Large intestine (tissue), 12 donors: ENCODE measurements at places on chromosomes 6 and 20. TPM values are rescaled to one million over a fixed set of nuclear protein-coding genes. Genes with fewer than 3 reads are reported as not detected.

The ASIP gene
- 0.27 TPM for polyA plus RNA-seq

The DACT2 gene
- polyA plus RNA-seq: 6.4 TPM

The CDH4 gene
- 1.7 TPM for polyA plus RNA-seq

The MICB gene
- 0.73 TPM for polyA plus RNA-seq

The SIRPB2 gene
- polyA plus RNA-seq: 1.4 TPM

GRCh38 chr6:39892490-39893129 is 41.7 kb downstream of the MOCS1 start:
- peaks cover 3% of the 10 kb centered on the region for H3K36me3 ChIP-seq
- no peak overlapping the region for H3K27ac ChIP-seq
- DNase-seq: peak; percentile 36
- peaks cover 3% of the 10 kb centered on the region for H3K4me1 ChIP-seq
- H3K4me3 ChIP-seq: no peak overlapping the region
- H3K27me3 ChIP-seq: no peaks in the 10 kb centered on the region

- no peak overlapping the region for H3K4me3 ChIP-seq
- no peak overlapping the region for H3K27ac ChIP-seq
- no peak for DNase-seq
- no peaks in the 10 kb centered on the region for H3K27me3 ChIP-seq
- no peaks in the 10 kb centered on the region for H3K4me1 ChIP-seq
These were observed 31.7 kb upstream of the CST1 start for GRCh38 chr20:23782366-23782983.

- H3K4me1 ChIP-seq: no peaks in the 10 kb centered on the region
- no peak for DNase-seq
- no peaks in the 10 kb centered on the region for H3K36me3 ChIP-seq
These were observed 16.4 kb downstream of the FRMD1 start for GRCh38 chr6:168062346-168063289.

GRCh38 chr20:33649201-33649681 is 12.9 kb upstream of the C20orf144 start:
- DNase-seq: no peak
- peaks cover 35% of the 10 kb centered on the region for H3K36me3 ChIP-seq
- no peak overlapping the region for H3K27ac ChIP-seq
- H3K27me3 ChIP-seq: no peaks in the 10 kb centered on the region
- H3K4me3 ChIP-seq: no peak overlapping the region

DNA sequence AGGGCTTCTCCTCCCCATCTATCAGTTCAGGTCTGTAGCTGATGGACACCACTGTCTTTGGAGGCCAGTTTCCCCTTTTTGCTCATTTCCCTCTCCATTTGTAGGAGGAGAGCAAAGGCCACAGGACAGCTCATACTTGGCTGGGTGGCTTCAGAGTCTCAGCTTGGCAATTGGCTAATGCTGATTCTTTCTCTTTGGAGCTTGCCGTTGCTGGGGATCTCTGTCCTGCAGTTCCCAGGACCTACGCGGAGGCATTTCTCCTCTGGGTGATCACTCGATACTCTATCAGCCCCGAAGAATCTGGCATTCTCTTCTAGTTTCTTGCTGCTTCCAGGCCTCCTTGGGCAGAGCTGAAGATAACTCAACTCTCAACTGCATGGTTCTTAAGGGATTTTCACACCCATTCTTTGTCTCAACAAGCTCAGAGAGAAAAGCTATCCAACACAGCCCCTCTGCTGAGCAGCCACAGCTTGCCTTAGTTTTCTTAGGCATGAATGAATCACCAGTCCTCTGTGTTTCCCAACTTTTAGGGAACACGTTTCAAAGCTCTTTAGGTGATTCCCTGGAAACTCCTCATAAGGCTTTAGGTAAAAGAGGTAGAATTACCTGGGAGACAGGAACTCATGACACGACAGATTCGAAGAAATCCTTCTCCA is 19.2 kb upstream of the SSR1 start:
- H3K27me3 ChIP-seq: no peaks in the 10 kb centered on the region
- H3K4me1 ChIP-seq: no peaks in the 10 kb centered on the region
- no peak for DNase-seq
- no peak overlapping the region for H3K27ac ChIP-seq
- H3K36me3 ChIP-seq: no peaks in the 10 kb centered on the region

GRCh38 chr6:79168695-79168980 is 65.8 kb downstream of the HMGN3 start:
- H3K27ac ChIP-seq: no peak overlapping the region
- H3K4me1 ChIP-seq: no peaks in the 10 kb centered on the region
- H3K4me3 ChIP-seq: no peak overlapping the region
- no peaks in the 10 kb centered on the region for H3K27me3 ChIP-seq
- H3K36me3 ChIP-seq: no peaks in the 10 kb centered on the region
- no peak for DNase-seq

- DNase-seq: no peak
- H3K36me3 ChIP-seq: no peaks in the 10 kb centered on the region
- H3K27me3 ChIP-seq: no peaks in the 10 kb centered on the region
- H3K27ac ChIP-seq: no peak overlapping the region
- H3K4me3 ChIP-seq: no peak overlapping the region
These were observed 48.3 kb downstream of the CARMIL1 start for GRCh38 chr6:25327432-25327831.

DNA sequence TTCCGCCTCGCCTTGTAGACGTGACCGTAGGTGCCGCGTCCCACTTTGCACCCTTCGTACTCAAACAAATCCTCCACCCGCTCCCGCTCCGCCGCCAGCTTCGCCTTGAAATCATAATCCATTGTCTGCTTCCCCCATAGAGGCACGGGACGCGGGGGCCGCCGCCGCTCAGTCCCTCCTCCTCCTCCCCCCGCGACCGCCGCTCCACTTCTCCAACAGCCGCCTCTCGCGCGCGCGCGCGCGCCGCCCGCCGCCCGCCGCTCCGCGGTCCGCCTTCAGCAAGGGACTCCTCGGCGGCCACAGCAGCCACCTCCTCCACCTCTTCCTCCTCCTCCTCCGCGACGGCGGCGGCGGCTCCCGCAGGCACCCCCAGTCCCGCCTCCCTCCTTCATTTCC is 256 bp downstream of the CDK19 start:
- no peak for DNase-seq
- peak overlapping the region; percentile 98 for H3K27ac ChIP-seq
- no peaks in the 10 kb centered on the region for H3K27me3 ChIP-seq
- H3K4me3 ChIP-seq: peak overlapping the region; percentile 93

GRCh38 chr20:22719167-22719591 is 134.8 kb upstream of the FOXA2 start:
- H3K27me3 ChIP-seq: no peaks in the 10 kb centered on the region
- no peaks in the 10 kb centered on the region for H3K4me1 ChIP-seq
- H3K36me3 ChIP-seq: no peaks in the 10 kb centered on the region

DNA sequence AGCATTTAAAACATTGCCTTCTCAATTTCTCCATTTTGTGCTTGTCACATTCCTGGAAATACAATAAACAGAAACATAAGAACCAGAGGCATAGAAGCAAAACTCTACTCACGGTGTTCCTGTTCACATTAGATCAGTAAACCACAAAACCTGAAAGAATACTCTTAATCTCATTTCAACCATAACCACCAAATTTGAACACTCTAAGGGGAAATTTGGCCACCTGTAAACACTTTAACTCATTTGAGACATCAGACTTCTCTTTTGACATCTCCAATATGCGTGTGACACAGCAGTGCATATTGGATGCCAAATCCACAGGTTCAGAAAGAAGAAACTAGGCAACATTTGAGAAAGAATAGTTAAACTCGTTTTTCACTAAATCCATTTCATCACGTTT is 153.8 kb upstream of the IRAK1BP1 start:
- H3K36me3 ChIP-seq: no peaks in the 10 kb centered on the region
- DNase-seq: no peak
- no peak overlapping the region for H3K4me3 ChIP-seq
- no peaks in the 10 kb centered on the region for H3K27me3 ChIP-seq
- H3K27ac ChIP-seq: no peak overlapping the region

GRCh38 chr6:15708231-15708630 is 45.4 kb upstream of the DTNBP1 start:
- H3K4me1 ChIP-seq: no peaks in the 10 kb centered on the region
- H3K27me3 ChIP-seq: no peaks in the 10 kb centered on the region
- no peak overlapping the region for H3K4me3 ChIP-seq
- no peak overlapping the region for H3K27ac ChIP-seq
- no peak for DNase-seq

DNA sequence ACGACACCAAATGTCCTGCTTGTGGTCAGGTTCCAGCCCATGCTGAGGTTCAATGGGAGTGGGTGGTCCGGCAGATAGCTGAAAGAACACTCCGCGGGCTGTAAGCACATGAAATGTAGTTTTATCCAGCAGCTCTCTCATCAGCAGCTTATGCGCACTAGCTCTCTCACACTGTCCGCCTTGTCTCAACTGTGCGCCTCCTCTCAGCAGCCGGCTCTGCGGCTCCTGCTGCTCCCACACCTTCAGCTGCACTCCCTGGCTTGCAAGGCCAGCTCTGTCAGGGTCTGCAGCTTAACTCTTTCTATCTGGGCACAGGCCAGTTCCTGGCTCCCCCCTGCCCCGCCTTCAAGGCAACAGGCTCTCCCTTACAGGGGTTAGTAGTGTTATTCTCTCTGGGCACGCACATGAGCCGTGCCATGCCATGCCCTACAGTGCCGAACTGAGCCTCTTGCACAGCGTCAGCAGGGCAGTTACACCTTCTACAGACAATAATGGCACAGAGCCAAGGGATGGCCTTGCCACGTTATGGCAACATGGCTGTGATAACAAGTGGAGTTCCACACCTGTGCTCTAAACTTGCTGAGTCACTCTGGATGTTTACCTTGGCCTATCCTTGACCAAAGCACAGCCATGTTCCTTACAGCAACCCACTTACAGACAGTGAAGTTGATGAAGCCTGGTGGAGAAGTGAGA is 84.0 kb upstream of the LRFN2 start:
- H3K4me3 ChIP-seq: no peak overlapping the region
- H3K4me1 ChIP-seq: no peaks in the 10 kb centered on the region
- peak; percentile 9 for DNase-seq

DNA sequence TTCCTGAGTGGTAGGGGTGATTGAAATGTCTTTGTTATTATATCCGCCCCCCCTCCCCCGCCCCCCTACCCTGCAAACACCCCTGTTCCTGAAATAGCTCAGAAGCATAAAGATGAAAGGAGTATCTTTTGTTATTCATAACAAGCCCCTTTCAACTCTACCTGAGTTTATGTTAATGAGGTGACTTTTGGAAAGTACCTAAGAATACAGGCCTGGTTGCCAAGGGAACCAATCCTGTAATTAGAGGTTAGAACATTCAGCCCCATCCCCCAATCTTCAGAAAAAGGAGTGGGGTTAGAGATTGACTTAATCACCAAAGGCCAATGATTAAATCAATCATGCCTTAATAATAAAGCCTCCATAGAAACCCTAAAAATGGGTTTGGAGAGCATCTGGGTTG is 979.2 kb upstream of the GJE1 start:
- H3K36me3 ChIP-seq: no peaks in the 10 kb centered on the region
- H3K27me3 ChIP-seq: no peaks in the 10 kb centered on the region

DNA sequence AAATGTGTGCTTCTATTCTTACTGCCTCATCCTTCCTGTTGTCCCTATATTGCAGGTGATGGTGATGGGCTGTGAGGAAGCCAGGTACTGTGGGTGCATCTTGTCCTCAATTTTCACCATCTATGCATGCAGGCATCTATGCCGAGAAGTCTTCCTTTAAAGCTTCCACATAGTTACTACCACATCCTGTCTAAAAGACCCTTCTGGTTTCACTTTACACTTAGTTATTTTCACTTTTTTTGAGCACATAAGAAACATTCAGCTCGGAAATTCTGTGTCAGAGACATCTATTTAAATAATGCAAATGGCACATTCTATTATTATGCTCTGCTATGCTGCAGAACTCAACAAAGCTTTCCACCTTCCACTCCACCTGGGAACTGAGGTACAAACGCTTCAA is 28.2 kb upstream of the FABP7 start:
- no peaks in the 10 kb centered on the region for H3K36me3 ChIP-seq
- H3K27me3 ChIP-seq: no peaks in the 10 kb centered on the region
- DNase-seq: no peak

GRCh38 chr20:32411955-32412706 is 54.0 kb downstream of the ASXL1 start:
- DNase-seq: no peak
- no peaks in the 10 kb centered on the region for H3K27me3 ChIP-seq
- no peaks in the 10 kb centered on the region for H3K4me1 ChIP-seq
- H3K27ac ChIP-seq: no peak overlapping the region
- H3K4me3 ChIP-seq: no peak overlapping the region

GRCh38 chr20:53550280-53551187 is 43.1 kb downstream of the ZNF217 start:
- H3K4me1 ChIP-seq: no peaks in the 10 kb centered on the region
- DNase-seq: no peak
- no peaks in the 10 kb centered on the region for H3K27me3 ChIP-seq
- H3K36me3 ChIP-seq: no peaks in the 10 kb centered on the region

DNA sequence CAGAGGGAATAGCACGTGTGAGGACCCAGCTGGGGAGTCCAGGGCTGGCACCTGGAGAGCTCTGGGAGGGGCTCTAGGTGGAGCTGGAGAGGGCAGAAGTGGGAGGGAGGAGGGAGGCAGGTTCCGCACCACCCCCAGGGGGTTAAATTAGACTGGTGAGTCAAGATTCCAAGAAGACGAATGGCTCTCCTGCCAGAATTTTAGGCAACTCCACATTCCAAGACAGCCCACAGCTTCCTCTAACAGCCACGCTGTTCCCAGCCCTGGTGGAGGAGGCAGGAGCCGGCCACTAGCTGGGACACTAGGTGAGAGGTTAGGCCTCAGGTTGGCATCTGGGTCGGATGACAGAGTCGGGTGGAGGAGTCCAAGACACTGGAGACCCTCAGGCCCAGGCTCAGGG is 60.2 kb downstream of the TFAP2C start:
- no peak for DNase-seq
- H3K27me3 ChIP-seq: no peaks in the 10 kb centered on the region
- H3K4me1 ChIP-seq: no peaks in the 10 kb centered on the region
- H3K4me3 ChIP-seq: no peak overlapping the region
- no peak overlapping the region for H3K27ac ChIP-seq

DNA sequence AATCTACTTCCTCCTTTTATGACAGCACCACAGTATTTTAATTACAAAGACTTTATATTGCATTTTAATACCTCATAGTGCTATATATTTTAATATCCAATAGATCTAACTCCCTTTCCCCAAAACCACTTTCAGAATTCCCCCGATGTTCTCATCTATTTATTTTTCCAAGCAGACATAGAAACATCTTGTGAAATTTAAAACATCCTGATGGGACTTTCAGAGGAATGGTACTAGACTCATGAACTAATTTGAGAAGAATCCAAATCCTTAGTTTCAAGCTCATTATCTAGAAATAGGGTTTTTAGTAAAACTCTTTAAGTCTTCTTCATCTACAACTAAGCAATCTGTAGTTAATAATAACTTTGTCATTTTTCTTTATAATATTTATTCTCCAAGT is 97.0 kb downstream of the TRERF1 start:
- no peaks in the 10 kb centered on the region for H3K27me3 ChIP-seq
- H3K4me3 ChIP-seq: no peak overlapping the region
- no peaks in the 10 kb centered on the region for H3K36me3 ChIP-seq
- H3K4me1 ChIP-seq: no peaks in the 10 kb centered on the region
- no peak for DNase-seq
